Renal cortical epithelial cell (primary cell): ENCODE measurements at places on chromosomes 12 and 14. TPM values are rescaled to one million over a fixed set of nuclear protein-coding genes. Genes with fewer than 3 reads are reported as not detected.

The KCNMB4 gene
- 1.0 and 1.2 TPM in 2 replicates for total RNA-seq

DNA sequence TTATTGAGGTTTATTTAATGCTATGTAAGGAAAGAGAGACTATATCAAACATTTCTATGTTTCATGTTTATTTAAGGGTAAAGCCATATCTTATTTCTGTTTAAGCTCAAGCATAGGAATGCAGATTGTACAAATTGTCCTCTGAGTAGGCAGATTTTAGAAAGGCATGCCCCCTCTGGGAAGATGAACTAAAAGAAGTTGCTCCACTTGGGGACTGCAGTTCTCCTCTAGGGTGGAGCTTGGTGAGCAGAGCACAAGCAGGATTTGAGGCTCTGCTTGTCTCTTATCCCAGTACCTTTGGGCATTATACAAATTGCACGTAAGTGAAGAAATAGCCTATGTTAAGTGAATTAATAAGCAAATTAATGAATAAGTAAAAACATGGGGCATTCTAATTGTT lies 96.2 kb upstream of the PDE3A start:
- no peak for DNase-seq

The PPP1R36 gene
- 1.7 and 2.6 TPM in 2 replicates for total RNA-seq

- no peak for DNase-seq
Measured at GRCh38 chr12:3728686-3729085, 24.2 kb downstream of the CRACR2A start.

GRCh38 chr14:96094211-96094610 lies 55.0 kb downstream of the C14orf132 start:
- DNase-seq = peak; percentile 40
